ENCODE measurements at places on chromosomes 6 and 20.

GRCh38 chr6:105135907-105136430 is 43.8 kb downstream of the POPDC3 start:
- DNase-seq = no peak

- DNase-seq = no peak
These were observed 124.4 kb upstream of the KCNK16 start for GRCh38 chr6:39446909-39447308.

DNA sequence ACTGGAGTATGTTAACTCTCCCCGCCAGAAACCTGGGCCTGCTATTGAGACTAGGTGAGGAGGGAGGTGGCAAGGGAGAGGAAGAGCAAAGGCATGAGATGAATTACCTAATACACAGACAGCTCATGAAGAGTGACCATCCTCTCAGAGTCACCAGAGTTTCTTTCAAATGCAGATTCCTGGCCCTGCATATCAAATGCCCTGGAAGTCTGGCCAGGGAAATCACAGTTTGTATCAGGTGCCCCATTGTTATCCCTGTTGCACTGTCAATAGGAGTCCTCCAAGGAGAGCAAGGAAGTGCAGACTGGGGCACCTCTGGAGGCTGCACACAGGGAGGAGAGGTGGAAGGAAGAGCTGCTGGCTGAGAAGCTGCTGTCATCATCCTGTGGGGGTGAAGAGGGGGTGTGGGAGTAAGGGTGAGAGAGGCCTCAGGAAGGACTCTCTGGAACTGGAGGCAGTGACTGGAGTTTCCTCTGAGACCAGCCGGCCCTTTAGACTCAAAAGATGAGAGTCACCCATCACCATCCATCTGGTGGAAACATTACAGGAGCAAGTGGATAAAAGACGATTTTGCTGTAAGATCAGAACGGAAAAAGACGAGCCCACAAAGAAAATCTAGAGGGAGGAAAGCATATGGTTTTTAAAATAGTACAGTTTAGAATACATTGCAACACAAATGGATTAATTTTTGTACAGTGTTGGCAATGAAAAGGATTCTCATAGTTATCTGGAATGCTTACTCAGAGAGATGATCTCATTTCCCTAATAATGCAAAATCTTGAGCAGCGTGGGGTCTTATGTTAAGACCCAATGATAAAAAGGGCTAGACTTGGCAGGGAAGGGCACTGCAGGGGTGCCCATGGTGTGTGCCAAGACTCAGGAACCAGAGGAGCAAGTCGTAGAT is 268.1 kb downstream of the UST start:
- DNase-seq = no peak

DNA sequence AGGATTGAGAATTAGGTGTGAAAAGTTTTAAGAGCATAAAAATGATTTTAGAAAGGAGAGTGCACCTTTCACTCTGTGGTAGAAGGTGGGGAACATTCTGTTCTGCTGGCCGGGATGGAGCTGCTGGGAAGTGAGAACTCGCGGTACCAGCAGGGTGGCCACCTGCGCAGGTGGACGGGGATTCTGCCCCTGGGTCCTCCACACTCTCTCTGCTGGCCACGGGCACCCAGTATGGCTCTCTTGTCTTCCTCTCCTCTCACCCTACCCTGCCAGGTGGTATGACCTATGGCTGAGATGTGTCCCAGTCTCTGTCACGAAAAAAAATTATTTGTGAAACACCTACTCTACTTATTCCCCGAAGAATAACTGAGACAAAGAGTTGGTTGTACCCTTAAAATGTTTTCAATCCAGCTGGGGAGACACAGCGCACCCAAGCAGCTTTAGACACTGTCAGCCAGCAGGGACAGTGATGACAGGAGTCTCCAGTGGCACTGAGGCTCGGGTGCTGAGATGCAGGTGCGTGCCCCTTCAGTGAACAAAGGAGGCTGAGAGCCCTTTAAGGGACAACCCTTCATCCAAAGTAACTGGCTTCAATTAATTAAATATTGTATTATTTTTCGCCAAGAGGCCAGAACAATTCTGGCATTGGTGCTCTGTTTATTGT is 195.4 kb downstream of the TBXT start:
- no peak for DNase-seq

DNA sequence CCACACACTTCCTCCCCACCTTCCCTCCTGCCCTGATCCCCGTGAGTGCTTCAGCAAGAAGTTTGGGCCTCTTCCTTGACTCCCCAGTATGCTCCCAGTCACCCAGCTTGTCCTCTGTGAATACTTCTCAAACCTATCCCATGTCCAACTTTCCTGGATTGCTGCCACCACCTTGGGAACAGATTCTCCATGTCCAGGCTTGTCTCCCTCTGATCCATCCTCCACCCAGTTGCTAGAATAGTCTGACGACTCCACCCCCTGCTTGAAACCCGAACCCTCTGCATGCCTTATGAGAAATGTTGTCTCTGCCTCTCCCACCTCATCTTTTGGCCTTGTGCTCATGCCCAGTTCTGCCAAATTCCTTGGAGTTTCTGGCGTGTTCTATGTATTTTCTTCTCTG is 108.0 kb downstream of the PPP1R14C start:
- DNase-seq = no peak

GRCh38 chr6:48567016-48567415 is 456.0 kb upstream of the PTCHD4 start:
- DNase-seq = no peak

GRCh38 chr6:153553627-153554026 is 422.5 kb upstream of the RGS17 start:
- DNase-seq = no peak

GRCh38 chr6:110434961-110435602 is 19.7 kb upstream of the DDO start:
- DNase-seq = no peak

DNA sequence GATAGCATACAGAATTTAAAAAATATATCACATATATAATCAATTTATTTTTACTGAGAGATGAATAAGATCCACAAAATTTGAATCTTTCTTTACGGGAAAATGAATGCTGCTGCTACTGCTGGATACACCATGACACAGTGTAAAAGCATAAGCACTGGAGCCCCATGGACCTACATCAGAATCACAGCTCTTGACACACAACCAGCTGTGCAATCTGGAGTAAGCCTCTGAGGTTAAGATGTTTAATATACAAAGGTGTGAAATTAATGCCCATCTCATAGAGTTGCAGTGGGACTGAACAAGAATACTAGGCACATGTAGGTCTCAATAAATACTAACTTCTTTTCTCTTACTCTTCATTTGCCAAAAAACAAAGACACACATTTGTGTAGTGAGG is 48.1 kb downstream of the MAN1A1 start:
- no peak for DNase-seq

- DNase-seq = no peak
These were observed 581.8 kb downstream of the CD109 start for GRCh38 chr6:74277777-74278186.

DNA sequence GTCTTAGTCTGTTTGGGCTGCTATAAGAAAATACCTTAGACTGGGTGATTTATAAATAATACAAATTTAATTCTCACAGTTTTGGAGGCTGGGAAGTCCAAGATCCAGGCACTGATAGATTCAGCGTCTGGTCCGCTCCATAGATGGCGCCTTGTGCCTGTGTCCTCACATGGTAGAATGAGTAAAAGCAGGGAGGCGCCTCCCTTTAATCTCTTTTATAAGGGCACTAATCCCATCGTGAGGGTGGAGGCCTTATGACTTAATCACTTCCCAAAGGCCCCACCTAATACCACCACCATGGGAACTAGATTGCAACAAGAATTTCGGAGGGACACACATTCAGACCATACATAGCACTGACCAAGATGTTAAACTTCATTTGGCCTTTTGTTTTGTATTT is 91.2 kb upstream of the TMEM181 start:
- no peak for DNase-seq

DNA sequence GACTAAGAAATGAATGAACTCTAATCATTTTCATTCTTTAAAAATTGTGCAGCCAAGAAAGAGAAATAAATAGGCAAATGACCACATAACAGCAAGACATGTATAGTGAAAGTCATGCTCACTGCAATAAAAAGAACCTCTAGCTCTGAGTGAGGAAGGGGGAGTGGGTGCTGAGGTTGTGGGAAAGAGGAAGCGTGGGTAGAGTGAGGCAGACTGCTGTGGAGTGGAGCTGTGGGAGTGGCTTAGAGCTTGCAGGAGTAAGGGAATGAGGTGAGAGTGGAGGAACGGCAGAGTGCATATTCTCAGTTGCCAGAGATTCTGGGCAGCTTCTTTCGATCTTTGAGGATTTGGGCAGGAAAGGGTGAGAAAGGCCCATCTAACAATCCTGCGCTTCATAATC is 10.4 kb downstream of the DEFB129 start:
- no peak for DNase-seq
